ENCODE measurements at places on chromosomes 5 and 9. TPM values are rescaled to one million over a fixed set of nuclear protein-coding genes. Genes with fewer than 3 reads are reported as not detected.

DNA sequence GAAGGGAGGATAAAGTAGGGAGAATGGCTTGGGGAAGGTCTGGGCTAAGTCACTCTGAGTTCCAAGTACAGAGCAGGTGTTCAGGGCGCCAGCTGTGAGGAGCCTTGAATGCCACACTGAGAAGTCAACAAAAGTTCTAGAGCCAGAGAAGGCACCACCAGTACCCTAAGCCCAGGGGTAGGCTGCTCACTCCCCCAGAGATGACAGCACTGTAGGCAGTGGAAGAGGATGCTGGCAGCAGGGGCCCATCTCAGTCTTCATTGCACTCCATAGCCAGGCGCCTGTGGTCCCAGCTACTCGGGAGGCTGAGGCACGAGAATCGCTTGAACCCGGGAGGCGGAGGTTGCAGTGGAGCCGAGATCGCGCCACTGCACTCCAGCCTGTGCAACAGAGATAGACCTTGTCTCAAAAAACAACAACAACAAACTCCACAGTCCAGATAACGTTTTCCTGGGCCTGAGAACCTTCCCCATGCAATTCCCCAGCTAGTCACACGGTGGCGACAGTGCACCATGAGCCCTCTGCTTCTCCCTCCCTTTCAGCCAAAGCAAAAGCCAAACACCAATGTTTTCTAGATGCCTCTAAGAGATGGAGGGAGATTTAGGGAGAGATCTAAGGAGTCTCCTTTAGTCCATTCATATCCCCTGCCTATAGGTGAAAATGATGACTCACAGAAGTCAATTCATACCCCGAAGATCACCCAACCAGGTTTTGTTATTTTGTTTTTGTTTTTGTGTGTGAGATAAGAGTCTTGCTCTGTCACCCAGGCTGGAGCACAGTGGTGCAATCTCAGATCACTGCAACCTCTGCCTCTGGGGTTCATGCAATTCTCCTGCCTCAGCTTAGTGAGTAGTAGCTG, 19.8 kb upstream of the NSD1 start:
- peak; percentile 88 for DNase-seq

- DNase-seq: no peak
These were observed 40.8 kb upstream of the CCDC152 start for GRCh38 chr5:42715785-42716184.

- no peak for DNase-seq
These were observed 14.2 kb upstream of the C5orf47 start for GRCh38 chr5:173974688-173975239.

GRCh38 chr9:115597330-115597895, 479.5 kb upstream of the TNC start:
- no peak for DNase-seq

DNA sequence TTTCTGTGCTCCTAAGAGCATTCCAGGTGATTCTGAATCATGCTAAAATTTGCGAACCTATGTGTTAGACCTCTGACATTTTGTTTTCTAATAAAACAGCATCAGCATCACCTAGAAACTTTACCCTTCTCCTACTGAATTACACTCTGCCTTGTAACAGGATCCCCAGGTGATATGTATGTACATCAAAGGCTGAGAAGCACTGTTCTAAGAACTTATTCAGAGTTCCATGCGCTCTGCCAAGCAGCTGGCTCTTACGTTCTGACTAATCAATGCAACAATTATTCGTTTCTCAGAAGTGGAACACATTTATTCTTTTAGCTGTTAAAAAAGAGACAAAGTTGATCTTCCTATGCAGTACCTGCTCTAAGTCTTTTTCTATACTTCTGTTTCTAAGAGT, 228.6 kb downstream of the SLF1 start:
- no peak for DNase-seq

GRCh38 chr9:122200960-122201595, 27.7 kb downstream of the LHX6 start:
- DNase-seq: no peak

DNA sequence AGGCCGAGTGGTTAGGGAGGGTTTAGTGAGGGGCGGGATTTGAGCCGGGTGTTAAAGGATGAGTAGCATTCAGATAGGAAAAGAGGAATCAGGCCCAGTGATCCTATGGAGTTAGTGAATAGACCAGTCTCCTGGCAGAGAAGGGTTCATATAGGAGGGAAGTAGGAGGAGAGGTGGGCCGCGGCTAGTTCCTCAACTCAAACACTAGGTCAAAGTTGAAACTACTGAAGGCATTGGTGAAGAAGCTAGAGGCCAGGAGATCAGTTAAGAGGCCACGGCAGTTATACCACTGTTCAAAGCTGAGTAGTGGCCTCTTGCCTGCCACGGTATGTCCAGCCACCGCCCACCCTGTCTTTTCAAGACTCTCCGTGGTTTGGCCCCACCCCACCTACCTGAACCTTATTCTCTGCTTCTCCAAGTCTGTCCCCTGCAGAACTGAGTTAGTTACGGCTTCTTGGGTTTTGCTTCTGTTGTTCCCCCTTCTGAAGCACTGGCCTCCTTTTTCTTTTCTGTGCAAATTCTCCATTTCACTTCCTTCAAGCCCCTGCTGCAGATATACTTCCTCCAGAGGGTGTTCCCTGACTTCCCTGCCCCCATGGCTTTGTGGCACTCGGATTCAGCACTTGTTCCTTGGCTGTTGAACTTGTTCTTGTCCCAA, 1.8 kb downstream of the ZBTB34 start:
- DNase-seq: no peak

GRCh38 chr9:105216440-105217178, 27.8 kb upstream of the SLC44A1 start:
- no peak for DNase-seq

DNA sequence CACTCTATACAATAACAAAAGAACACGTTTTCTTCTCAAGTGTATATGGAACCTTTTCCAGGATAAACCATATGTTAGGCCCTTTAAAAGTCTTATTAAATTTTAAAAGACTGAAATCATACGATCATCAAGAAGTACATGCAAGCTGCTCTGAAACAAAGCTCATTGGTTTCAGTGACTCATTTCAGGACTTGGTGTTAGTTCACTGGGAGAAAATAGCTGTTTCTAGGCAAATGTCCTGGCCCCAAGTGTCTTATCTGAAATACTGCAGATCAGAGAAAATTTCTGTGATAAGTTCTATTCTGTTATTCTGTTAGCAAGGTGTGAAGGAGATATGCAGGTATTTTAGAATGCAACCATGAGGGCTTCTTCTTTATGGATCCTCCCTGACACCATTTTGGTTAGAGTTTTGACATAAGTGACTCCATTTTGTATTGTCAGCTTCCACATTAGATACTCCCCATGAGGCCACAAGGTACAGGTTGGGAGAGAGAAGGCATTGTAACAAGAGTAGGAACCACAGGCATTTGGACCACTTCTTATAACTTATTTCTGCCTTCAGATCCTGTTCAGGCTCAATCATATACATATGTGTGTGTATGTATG, 7.5 kb upstream of the CCDC180 start:
- no peak for DNase-seq

DNA sequence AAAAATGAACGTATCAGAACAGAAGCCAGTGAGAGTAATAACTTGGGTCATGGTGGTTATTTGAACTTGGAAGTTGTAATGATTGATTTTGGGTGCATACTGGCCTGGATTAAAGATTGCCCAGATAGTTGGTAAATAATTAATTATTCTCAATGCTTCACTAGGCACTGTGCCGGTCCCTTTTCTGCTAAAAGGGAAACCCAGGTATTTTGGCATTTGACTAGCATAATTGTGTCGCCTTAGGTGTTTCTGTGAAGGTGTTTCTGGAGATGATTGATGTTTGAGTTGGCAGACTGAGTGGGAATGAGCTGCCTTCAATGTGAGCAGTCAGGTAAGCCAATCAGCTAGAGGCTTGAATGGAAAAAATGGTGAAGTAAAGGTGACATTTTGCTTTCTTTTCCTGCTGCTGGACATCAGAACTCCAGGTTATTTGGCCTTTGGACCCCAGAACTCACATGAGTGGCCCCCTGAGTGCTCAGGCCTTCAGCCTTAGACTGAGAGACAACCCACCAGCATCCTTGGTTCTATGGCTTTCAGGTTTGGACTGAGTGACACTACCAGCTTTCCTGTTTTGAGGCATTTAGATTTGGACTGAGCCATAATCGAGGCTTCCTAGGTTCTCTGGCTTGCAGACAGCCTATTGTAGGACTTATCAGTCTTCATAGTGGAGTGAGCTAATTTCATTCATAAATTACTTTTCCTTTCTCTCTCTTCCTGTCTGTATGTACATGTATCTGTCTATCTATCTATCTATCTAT, 120.7 kb upstream of the PAPPA start:
- no peak for DNase-seq

- no peak for DNase-seq
These were observed 175.6 kb downstream of the MEF2C start for GRCh38 chr5:88707216-88707965.

- no peak for DNase-seq
These were observed 4.1 kb downstream of the SAXO1 start for GRCh38 chr9:19028835-19029451.

DNA sequence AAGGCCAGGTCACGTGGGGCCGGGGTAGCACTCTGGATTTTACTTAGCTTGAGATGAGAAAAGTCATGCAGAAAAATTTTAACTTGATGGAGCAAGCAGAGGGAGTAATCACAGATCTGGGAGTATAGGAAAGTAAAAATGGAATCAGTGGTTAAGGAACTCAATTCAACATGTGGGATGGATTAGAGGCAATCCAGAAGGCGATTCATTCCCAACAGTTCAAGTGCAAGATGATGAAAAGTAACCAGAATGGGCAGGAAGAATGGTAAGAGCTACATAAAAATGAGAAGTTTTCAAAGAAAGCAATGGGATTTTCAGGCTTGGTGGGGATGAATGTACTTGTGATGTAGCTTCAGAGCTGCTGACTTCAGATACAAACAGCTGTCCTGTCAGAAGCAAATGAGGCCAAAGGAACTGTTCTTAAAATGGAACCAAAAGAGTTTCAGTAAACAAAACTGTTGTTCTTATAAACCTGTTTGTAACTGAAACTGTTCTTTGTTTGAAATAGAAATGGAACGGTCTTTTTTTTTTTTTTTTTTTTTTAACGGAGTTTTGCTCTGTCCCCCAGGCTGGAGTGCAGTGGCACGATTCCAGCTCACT, 5.6 kb upstream of the SEC24A start:
- DNase-seq: no peak

The MRPL36 gene
- total RNA-seq: 28.4 TPM

The FOXD4 gene
- total RNA-seq: 0.45 TPM

The SIT1 gene
- 0.67 TPM for total RNA-seq

Data from sciatic nerve (tissue), 2 donors.